ENCODE measurements at places on chromosomes 6 and 20.

- no peak for DNase-seq
Observed at GRCh38 chr6:54595844-54596243, 250.7 kb upstream of the FAM83B start.

GRCh38 chr6:150078788-150079187, 9.9 kb upstream of the ULBP3 start:
- DNase-seq: no peak

DNA sequence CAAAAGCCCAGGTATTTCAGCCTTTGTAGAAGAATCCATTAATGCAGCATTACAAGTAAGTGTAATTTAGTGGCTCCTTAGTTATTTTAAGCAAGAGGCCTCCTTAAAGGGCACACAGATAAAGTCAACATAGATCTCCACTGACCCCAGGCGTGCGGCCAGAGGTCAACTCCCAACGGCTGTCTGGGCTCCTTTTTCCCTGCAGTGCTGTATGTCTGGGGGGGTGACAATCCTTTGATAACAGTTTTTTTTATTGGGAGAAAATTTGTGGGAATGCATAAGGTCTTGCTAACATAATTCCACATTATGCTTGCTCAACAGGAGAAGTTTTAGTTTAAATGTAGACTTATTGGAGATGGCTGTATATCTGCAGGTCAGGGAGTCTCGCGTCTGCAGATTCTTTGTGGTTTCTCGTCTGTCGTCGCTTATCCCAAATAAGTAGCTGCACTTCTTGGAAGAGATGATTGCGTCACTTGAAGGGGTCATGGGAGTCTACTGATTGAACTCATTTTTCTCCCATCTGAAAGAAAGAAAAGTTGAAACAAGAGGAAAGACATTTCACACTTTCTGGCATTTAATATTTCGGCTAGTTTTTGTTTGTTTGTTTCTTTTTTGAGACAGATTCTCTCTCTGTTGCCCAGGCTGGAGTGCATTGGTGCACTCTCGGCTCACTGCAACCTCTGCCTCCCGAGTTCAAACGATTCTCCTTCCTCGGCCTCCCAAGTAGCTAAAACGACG, 151.7 kb upstream of the AKAP12 start:
- no peak for DNase-seq

GRCh38 chr20:51077686-51078060, 54.8 kb upstream of the KCNG1 start:
- DNase-seq: no peak

DNA sequence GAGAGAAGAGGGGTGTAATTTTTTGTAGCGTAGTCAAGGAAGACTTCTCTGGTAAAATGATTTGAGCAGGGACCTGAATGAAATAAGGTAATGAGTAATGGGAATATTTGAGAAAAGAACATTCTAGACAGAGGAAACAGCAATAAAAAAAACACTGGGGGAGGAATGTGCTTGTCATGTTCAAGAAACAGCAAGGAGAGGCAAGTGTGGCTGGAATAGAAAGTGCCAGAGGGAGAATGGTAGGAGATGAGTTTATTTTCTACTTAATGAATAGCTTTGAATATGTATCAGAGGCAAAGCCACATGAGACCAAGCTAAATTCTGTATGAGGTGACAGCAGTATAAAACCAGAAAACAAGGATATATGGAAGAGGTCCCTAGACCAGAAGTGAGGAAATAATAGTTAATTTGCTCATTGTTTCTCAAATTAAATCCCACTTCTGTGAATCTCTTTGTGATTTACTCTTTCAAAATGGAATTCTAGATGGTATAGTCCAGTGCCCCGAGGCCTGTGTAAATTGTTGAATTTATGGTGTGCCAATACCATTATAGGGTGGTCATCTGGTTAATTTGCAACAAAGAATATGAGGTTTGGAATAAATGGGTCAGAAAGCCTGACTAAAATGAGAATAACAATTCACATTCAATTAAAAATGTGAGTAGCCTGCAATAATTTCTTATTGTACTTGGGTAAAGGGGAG, 170.2 kb downstream of the CDKAL1 start:
- no peak for DNase-seq

DNA sequence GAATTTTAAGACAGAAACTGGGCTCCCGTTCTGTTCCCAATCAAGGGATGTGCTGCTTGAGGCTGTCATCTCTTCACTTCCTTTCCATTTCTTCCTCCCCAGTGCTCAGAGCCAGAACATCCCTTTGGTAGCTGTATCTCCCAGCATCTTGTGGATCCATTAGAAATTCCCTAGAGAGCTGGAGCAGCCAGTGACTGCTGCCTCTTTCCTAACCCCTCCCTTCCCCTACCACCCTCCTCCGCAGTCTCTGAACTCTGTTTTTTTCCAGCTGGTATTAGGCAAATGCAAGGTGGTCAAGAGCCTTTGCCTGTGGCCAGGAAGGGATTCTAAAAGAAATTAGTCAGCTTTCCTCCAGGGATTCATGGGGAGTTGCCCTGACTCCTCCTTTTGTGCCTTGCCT, 208.0 kb downstream of the EYA2 start:
- no peak for DNase-seq

DNA sequence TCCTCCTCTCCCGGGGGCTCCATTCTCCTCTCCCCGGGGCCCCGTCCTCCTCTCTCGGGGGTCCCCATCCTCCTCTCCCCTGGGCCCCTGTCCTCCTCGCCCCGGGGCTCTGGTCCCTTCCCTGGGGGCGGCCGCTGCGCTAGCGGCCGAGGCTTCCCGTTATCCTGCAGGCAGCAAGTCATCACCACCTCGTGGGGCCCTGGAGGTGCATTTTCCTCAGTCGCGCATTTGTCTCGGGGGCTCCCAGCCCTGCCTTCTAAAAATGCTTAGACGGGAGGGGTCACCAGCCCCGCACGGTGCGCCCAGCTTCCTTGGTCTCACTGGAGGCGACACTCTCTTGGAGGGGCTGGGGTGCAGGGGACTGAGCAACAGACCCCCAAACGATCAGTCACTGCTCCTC, 216.5 kb downstream of the QKI start:
- no peak for DNase-seq

- DNase-seq: no peak
Observed at GRCh38 chr6:827431-827830, 134.5 kb upstream of the EXOC2 start.
